ENCODE measurements at places on chromosomes 5 and 9.

- no peak for DNase-seq
Measured at GRCh38 chr5:160548949-160549645, 127.4 kb downstream of the PTTG1 start.

- no peak for DNase-seq
Measured at GRCh38 chr5:33800241-33800950, 91.4 kb downstream of the ADAMTS12 start.

DNA sequence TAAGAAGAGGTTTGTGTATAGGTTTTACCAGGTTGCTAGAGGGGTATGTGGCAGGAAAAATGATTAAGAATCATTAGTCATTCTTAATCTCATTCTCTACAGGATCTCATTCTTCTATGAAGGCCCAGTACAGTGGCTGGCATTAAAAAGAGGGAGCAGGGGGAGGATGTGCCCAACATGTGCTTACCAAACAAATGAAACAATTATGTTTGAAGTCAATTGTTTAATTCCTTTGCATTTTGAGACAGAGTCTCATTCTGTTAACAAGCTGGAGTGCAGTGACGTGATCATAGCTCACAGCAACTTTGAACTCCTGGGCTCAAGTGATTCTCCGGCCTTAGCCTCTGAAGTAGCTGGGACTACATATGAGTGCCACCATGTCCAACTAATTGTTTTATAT, 23.0 kb downstream of the FNIP1 start:
- no peak for DNase-seq

GRCh38 chr5:57450991-57451876, 31.4 kb downstream of the ACTBL2 start:
- DNase-seq: no peak

DNA sequence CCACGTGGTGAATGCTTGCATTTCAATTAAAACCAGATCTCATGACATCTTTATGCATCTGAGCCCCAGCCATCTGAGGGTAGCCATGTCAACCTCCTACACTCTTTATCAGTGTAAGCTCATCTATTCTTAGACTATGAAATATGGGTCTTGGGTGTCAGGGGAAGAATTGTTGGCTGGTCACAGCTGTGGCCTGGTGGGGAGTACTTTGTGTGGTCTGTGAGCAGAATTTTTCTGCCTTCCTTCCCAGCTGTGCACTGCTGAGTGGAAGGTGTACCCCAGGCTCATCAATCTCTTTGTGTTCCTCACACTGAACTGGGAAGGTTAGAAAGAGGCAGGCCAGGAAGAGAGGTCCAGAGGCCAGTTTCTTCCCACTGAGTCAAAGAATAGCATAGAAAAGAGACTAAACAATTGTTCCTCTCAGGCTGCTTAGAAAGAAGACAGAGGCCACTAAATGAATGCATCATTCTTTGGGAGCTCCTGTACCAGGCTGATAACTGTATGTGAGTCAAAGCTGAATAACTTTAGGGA, 202.7 kb upstream of the RGMB start:
- no peak for DNase-seq

GRCh38 chr9:131747352-131747751, 7.5 kb upstream of the RAPGEF1 start:
- DNase-seq: no peak

DNA sequence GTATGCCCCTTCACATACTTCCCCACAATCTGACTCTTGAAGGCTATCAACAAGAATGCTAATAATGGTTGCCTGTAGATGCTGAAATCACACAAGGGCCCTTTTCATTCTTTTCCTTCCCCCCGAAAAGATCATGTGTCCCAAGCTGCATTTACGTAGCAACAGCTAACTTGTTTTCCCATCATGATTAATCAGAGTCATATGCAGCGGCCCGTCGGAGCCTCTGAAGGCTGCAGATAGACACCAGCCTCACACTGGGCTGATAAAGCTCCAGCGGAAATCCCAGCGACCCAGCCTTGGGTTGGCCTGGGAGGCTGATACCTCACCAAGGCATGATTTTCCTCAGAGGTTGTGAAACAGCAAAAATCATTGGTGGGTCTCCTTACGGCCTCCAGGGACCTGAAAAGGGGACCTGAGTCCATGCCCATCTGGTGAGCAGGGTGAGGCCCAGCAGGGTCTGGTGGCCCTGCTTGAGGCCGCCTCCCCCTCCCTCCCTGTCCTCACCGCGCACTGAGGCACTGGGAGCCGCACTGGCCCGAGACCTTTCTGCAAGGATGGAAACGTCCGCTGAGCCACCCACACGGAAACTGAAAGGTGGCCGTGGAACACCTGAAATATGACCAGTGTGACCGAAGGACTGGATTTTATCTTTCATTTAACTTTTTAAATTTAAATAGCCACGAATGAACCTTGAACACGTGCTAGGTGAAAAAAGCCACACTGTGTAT, 114.2 kb upstream of the PHYKPL start:
- no peak for DNase-seq

GRCh38 chr9:74519419-74519818, 22.3 kb downstream of the RORB start:
- DNase-seq: no peak

GRCh38 chr5:9421884-9422283, 124.0 kb downstream of the SEMA5A start:
- no peak for DNase-seq

GRCh38 chr9:127905004-127905728, 5.8 kb upstream of the ST6GALNAC6 start:
- DNase-seq: no peak

DNA sequence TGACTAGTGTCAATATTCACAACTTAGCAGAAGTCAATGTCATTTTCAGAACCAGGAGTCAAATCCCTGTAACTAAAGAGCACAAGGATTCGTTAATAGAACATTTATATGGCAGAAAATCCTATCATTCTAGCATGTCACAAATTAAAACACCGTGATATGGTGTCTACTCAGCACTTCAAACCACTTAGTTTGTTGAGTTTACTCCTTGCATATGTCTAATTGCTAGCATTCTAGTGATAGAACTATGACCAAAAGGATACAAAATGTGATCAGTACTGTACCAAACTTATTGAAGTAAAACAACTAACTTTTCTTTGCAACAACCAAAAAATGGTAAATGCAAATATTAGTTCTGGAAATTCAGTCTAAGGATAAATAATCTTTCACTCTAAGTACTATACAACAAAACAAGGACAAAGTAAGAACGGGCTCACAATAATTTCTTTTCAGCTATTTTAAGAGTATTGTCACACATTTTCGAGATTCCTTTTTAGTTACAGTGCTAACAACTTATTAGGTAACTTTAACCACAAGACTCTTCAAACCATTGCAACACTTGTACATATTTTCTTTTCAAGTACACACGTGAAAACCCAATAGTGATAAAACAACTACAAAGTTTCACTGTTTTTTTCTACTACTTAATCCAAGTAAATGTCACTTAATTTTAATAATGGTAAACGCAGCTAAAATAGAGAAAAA, 845.2 kb upstream of the CDH10 start:
- DNase-seq: no peak

DNA sequence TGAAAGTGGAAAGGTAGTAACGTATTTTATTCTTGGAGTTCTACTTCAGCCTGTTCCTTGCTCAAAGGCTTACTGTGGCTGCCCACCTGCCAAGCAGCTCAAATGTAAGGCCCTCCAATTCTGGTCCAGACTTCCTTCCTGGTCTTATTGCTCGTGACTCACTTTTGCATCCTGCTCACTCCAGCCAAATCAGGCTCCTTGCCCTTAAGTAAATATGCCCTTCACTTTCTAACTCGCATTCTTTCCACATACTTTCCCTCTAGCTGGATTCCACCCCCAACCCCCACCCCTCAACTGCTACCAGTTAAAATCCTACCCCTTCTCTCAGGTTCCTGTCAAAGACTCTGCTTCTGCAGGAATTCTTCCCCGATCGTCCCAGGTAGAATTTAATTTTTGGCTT, 96.6 kb downstream of the GALNT10 start:
- no peak for DNase-seq
